ENCODE measurements at places on chromosomes 5 and 9.

GRCh38 chr5:95713960-95714710 is 17.0 kb upstream of the RHOBTB3 start:
- no peak for DNase-seq

DNA sequence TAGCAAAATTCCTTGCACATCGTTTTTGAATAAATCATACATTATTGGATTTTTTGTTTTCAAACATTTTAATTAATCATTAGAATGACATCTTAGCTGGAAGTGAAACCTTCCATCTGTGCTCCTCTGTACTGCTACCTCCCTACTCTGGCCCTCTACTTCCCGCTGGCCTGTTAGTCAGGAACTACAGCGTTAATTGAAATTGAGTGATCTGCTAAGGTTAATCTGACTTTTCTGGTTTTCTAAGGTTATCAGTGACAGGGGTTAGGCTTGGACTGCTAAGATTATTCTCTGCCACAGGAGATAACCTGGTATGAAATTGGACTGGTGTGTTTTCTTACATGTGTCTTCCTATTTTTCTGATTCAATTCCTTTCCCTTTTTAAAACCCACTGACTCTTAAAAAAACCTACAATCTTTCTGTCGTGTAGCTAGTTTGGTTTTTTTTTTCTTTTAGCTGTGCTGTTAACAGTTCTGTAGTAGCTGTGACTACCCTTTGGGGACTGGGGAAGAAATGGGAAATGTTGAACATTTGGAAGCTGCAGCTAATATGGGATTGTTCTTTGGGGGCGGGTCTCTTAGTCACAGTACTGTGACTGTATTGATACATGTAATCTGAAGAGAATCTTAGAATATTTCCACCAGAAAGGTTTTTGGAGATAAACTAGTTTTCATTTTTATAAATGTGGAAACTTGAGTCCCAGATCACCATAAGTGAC is 4.6 kb downstream of the KIF2A start:
- DNase-seq: no peak

GRCh38 chr5:94361832-94362796 is 256.3 kb downstream of the KIAA0825 start:
- DNase-seq: no peak

GRCh38 chr9:135499326-135500070 is 984 bp upstream of the MRPS2 start:
- peak; percentile 95 for DNase-seq

GRCh38 chr9:10026443-10026984 is 586.3 kb downstream of the PTPRD start:
- DNase-seq: no peak

GRCh38 chr5:56466136-56466816 is 233.1 kb upstream of the ANKRD55 start:
- DNase-seq: no peak

GRCh38 chr5:109899163-109899535 is 209.4 kb downstream of the MAN2A1 start:
- no peak for DNase-seq

GRCh38 chr9:129981180-129981907 is 61.6 kb downstream of the FNBP1 start:
- DNase-seq: no peak

DNA sequence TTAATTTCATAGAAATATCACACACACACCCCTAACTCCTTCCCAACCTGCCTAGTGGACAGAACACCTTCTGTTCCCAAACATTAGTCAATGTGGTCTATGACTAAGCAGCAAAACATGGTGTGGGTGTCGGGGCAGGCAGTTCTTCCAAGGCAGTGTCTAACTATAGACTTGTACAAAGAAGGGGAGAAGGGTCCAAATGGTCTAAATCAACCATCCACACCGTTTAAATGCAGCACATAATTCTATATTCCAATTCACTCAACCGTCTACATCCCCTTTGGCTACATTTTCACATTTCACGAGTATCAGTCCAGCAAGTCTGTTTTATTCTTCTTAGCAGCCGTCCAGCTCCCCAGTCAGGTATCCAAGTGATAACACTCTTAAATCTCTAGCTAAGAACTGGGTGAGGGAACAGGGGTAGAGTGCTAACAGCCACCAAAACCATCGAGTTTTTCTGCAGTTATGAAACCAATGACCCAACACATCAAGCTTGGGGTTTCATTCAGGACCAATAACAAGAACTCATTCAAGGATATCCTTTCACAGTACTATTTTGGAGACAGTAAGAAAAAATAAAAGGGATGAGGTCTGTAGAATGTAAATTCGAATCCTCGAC is 3.3 kb downstream of the ZNF608 start:
- DNase-seq: no peak

DNA sequence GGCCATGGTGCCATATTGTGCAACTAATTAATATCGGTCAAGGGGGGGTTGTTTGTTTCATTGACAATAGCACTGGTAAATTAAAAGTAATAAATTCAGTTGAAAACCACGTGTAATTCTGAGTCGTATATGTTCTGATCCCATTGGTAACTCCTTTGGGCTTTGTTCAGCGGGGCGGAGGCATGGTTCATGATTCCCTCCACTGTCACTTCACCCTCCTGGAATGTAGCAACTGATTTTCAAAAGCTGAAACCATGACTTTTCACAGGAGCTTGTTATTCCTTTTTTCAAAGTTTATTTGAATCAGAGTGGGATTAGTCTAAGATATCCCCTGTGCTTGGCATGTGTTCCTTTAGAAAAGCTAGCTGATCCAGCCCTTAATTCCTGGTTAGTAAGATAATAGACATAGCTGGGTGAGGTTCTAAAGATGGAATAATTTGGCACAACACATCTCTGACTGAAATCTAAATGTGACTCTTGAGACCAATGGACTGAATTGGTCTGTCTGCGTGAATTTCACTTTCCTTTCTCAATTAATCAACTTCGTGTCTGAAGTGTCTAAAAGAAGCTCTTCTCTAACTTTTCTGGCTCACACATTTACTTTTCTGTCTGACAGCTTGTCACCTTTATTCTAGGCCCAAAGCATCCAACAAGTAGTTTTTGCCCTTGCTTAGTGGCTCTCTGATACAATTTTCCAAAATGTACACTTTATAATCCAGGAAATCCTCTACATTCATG is 185.7 kb upstream of the VCAN start:
- DNase-seq: no peak

DNA sequence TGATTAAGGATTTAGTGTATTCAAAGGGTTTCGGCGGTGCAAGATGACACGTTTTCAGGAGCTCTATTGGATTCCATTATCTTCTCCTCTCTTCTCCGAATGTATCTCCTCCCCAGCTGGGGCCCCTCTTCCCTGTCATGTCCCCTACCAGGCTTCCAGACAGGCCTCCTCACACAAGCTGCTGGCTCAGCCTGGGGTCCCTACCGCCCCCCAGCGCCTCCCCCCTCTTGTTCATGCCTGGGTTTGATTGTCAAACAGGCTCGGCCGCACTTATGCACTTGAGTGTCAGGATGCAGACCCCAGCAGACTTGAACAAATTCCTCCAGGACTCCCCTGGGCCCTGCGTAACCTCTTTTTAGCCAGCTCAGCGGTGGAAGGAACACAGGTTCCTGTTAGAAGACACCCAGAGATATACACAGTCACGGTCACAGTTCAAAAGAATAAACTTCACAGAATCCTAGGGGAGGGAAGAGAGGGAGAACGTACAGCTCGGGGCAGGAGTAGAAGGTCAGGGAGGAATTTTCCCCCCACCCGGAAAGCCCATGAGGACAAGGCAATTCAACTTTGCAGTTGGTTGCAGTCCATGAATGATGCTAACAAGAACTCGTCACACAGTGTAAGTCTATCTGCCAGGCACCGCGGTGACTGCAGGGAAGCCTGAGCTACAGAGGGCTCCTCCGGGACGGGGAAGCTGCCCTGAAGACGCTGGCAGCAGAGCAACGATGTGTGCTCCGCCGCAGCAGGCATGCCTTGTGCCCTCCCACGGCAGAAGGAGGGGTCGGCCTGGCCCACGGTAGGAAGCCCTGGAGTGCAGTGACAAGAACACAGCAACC is 560.0 kb downstream of the BNC2 start:
- DNase-seq: no peak

DNA sequence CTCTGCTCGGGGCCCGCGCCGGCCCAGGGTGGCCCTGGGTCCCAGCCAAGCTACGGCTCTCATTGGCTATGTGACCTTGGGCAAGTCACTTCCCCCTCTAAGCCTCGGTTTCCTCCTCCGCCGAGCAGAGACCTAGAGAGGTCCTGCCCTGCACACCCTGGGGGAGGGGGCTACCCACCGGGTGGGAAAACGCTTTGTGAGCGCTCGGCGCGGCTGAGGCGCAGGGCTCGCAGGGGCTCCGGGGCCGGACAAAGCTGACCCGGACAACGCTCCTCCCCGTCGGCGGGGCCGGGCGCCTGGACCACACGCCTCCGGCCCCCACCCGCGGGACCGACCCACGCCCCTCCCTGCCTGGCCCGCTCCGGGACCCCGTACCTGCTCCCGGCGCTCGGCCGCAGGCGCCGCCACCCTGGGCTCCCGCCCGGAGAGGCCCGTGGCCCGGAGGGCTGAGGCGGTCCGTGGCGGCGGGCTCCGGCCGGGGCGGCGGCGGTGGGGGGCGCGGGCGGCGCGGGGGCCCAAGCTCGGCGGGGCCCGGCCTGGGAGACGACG is 85.7 kb upstream of the MELK start:
- peak; percentile 29 for DNase-seq

DNA sequence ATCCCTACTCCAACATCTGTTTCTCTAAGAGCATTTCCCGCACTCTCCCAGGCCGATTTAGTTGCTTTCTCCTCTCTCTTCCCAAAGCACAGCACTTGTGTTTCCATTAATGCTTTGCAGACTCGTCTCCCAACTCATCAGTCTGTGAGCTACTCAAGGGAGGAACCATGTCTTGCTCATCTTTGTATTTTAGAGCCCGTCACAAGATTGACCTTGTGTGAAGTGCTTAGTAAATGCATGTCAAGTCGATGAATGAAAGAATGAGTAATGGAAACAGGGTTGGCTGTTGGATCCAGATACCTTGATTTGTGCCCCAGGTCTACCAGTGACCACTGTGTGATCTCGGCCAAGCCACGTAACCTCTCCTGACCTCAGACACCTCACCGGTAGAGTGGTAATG is 99.3 kb downstream of the KLF4 start:
- DNase-seq: no peak

DNA sequence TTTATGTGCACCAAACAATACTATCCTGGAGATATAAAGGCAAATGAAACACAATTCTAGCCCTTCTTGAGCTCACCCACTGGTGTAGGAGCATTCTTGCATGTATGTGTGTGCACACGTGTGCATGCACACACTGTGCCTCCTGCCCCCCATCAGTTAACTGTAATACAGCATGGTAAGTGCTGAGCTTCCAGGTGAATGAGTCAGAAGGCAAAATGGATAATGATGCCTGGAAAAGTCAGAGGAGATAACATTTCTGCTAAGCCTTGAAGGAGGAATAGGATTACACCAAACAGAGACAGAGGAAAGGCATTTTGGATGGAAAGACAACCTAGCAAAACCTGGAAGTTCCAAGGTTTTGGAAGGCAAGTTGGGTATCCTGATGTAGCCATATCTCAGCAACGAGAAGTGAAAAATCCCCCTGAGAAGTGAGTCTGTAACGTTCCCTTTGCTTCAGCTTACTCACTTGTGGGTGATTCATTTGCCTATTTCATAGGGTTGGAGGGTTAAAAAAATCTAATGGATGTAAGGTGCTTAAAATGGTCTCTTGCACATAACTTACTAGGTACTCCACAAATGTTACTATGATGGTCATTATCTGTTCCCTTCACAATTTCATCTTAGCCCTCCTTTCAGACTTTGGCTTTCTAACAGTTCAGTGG is 101.4 kb upstream of the STC2 start:
- DNase-seq: no peak

- no peak for DNase-seq
Measured at GRCh38 chr5:135955525-135955924, 742 bp upstream of the LECT2 start.

DNA sequence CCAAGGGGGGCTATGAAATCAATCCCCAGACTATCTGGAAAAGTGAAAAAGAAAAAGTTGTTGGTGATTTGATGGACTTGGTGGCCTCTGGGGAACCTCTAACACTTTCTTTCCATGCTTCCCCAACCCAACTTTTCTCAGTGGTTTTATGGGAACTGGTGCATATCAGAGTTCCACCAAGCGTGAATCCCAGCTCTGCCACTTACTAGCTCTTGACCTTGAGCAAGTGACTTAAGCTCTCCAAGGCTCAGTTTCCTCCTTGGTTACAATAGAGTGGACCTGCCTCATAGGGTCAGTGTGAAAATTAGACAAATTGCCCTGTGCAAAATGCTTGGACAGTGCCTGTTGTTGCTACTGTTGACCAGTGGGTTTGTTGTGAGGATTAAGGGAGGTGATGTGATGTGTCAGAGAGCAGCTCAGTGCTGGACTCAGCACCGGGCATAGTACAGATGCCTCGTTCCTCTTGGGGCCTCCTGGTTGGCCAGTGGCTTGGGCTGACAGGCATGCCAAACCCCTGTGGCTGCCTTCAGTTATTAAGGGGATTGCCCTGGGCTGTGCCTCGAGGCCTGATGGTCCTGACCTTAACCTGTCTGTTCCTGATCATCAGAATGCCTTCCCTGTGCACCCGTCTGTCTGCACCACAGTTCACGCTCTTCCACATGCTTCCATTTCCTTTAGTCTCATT is 49.3 kb downstream of the COL15A1 start:
- no peak for DNase-seq

- no peak for DNase-seq
Measured at GRCh38 chr9:97697837-97698236, 697 bp upstream of the XPA start.

DNA sequence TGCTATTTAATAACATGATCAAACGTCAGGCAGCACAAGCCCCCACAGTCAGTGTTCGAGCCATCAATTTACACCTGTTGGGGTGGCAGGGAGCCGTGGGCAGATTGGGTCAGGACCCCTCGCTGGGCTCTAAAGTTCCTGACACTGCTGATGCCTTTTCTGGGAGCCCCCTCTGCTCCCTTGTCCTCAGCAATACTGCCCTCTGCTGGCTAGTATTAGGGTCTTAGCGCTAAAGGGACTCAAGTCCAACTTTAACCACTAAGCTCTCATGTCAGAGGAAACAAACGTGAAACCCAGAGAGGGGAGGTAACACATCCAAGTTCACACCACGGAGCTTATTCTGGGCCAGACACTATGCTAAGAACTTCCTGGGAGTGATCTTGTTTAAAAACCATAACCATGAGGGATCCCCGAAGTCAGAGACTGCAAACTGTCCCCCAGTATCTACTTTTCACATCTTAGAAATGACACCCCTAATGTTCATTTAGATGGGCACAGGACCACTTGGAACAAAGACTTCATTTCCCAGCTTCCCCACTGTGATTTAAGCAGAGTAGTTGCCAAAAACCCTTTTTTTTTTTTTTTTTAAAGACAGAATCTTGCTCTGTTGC is 20.4 kb downstream of the ANKS6 start:
- DNase-seq: no peak
